ENCODE measurements at places on chromosomes 7 and 10.

DNA sequence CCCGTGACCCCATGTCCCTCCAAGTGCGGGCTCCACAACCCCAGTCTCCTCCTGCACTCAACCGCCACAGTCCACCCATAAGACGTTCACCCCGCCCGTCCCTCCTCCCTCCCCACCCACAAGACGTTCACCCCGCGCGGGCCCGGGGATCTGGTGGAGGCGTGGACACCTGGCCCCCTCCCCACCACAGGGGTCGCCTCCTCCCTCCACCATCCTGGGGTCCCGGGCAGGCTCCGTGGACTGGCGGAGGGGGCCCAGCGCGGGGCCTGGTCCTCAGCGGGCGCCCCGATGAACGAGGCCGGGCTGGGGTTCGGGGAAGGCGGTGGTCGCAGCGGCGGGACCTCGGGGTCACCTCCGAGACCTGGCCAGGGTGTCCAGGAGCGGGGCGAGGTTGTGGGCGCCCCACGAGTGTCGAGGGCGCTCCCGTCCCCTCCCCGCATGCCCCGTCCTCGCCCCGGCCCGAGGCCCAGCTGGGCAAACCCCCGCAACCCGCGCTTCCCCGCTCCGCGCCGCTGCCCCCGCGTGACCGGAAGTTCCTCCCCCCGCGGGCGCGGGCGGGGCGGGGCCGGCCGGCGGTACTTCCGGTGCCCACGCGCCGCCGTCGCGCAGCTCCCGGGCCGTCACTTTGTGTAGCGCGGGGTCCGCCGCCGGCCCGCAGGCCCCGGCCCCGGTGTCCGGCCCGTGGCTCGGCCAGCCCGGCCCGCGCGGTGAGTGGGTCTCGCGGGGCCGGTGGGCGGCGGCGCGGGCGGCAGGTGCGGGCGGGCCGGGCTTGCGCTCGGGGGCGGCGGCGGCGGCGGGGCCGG lies at the start of gene ZNF316:
Gene ZNF316, plus strand, starts transcription at position 578 of the 803 bp plus-strand sequence. CDS start 5,092 bp downstream, outside the sequence.
- DNase-seq, result peak; percentile 38

- DNase-seq, result no peak
Observed at GRCh38 chr7:130410868-130411541, 29.8 kb downstream of the CEP41 start.

- no peak for DNase-seq
Observed at GRCh38 chr10:75097666-75098285, 13.7 kb upstream of the SAMD8 start.

DNA sequence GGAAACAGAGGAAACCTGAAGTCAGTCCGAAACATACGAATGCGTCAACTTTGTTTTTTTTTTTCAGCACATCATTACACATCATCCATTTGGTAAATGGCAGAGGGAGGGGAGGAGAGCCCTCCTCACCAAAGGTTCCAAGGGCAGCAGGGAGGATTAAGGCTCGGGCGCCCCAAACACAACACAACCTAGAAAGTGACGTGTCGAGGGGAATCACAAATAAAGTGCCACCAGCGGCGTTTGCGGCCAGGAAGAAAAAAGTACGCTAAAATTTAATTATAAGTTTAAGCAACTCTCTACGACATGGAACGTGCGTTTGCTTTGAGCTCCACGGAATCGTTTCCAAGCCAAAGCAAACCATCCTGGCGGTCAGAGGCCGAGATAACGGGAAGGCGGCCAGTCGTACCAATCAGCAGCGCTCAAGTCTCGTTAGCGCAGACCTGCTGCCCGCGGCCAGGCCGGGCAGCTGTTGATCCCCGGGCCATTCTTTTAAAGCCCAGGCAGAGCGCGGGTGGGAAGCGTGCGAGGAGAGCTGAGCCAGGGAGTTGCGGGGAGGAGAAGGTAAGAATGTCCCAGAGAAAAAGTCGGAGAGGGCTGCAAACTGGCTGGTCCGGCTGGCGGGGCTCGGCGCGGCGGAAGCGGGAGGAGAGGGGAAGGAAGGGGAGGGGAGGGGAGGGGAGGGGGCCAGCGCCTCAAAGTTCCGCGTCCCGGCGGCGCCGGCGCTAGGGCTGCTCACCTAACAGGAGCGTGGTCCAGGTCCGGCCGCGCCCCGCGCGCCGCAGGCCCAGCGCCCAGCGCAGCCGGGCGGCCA lies 719 bp downstream of the DPY19L1 start:
- DNase-seq, result no peak

DNA sequence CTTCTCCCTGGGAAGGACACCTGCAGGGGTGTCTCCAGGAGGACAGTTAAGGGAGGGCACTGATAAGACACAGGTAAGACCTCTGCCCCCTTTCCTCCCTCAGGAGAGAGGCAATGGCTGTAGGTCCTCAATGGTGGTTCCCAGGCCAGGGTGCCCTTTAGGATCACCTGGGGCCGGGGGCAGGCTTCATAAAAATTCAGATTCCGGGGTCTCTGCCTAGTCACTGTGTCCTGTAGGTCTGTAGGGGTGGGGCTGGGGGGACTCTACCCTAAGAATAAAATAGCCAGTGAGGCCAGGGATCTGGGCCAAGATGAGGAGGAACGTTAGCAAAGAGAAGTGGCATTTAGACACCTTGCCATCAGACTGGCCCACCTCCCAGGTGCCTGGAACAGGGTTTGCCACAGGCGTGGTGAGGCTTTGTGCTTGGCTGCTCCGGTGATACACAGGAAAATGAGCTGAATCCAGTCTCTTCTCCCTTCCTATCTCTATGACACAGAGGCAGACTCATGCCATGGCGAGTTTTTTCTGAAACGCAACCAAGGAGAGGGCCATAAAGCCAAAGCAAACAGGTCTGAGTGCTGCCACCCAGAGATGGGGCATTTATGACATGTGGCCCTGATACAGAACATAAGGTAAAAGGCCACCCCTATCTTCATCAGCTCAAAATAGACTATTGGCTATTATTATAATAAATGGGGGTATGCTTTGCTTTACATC lies 52.6 kb downstream of the SH3PXD2A start:
- no peak for DNase-seq

DNA sequence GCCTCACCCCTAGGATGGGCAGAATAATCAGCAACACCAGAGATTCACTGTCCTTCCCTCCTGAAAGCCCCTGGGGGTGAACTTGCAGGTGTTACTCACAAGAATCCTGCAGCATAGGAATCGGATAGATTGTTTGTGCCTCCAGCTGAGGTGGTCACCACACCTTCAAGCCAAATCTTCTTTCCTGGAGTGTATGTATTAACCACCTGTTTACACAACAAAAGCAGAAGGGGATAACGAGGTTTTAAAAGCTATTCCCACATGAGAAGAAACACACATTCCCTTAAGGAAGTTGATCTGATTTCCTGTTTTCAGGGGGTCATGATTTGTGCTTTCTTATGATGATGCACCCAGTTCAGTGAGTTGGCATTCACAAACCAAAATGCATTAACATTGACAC lies 173.8 kb upstream of the HPS1 start:
- DNase-seq, result no peak

- DNase-seq, result no peak
Observed at GRCh38 chr7:88477976-88478375, 171.3 kb upstream of the STEAP4 start.

- DNase-seq, result no peak
Observed at GRCh38 chr7:117916309-117916708, 43.1 kb upstream of the CTTNBP2 start.

DNA sequence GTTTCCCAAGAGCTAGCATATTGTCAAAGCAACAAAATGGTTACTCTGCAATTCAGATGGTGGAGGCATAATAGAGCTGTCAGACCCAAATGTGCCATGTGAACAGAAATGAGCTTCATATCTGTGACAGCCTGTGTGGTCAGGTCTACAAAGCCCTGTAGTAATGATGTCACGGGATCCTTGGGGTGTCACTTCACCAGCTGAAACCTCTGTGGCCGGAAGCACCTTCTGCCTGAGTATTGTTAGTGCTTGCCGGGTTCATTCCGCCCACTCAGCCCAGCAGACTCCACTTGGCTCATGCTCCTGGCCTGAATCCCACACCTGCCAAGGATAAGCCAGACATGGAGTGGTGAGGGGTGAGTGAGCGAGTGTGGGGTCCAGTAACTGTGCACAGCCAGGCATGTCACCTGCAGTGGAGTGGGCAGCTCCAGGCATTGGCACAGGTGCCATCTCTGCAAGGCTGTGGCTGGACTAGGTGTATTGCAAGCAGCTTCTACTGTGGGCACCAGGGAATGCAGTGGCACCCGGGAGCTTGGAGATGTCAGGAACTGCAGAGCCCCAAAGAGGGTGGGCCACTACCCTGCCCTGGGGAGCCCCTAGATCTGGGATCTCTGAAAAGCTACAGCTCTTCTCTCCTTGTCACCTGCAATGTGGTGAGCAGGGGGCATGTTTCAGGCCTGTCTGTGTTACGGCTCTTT lies 341.9 kb upstream of the CHRM2 start:
- no peak for DNase-seq

Data from NCI-H2171 (cell line).